ENCODE measurements at places on chromosomes 3 and 15. TPM values are rescaled to one million over a fixed set of nuclear protein-coding genes. Genes with fewer than 3 reads are reported as not detected.

Gene CALML4
- total RNA-seq: 12.2 TPM

Gene GOLIM4
- 3.1 TPM for total RNA-seq

Gene LCMT2
- total RNA-seq: 11.9 TPM

Gene MYNN
- 19.1 TPM for total RNA-seq

Gene LRRN1
- 1.4 TPM for total RNA-seq

Gene ESYT3
- total RNA-seq: 0.19 TPM

Gene TMEM42
- 17.2 TPM for total RNA-seq

Gene VIPR1
- 22.3 TPM for total RNA-seq

Gene UBA7
- total RNA-seq: 310 TPM

Gene PAQR5
- total RNA-seq: not detected

Gene SLC6A11
- total RNA-seq: not detected

Gene KCTD6
- total RNA-seq: 10.0 TPM

DNA sequence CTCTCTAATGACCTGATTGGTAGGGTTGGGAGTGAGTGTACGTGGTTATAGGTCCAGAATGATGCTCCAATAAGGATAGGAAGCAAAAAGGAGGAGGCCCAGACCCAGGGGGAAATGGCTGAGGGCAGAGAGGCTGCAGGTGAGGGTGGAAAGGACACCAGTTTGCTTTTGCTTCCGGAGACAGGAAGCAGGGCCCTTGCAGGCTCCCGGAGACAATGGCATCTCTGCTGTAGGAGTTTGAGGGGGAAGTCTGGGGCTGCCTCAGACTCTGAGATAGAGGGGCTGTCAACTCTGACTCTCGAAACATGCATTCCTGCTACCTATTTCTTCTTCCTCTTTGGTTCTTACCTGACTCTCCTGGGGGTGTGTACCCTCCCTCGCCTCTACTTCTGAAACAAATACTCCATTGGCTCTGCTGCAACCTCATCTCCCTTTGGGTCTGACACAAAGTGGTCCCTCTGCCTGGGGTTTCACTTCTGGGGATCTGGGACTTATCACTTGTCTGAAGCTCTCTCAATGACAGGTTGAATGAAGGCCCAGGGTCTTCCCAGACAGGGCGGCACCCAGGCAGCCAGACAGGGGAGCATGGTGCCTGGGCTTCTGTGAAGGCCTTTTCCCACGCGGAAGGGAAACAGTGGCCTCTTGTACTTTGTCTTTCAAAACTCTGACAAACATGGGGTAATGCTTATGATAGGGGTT, 61.5 kb downstream of the CHRD start:
- H3K27me3 ChIP-seq: peaks cover 6% of the 10 kb centered on the region
- no peak overlapping the region for H3K4me3 ChIP-seq
- peaks cover 3% of the 10 kb centered on the region for H3K4me1 ChIP-seq
- DNase-seq: no peak

GRCh38 chr15:22861161-22861560, 22.7 kb downstream of the NIPA2 start:
- no peak overlapping the region for H3K4me3 ChIP-seq
- H3K4me1 ChIP-seq: peaks cover 3% of the 10 kb centered on the region
- H3K27me3 ChIP-seq: no peaks in the 10 kb centered on the region
- H3K27ac ChIP-seq: no peak overlapping the region
- H3K36me3 ChIP-seq: peaks cover 52% of the 10 kb centered on the region

- no peaks in the 10 kb centered on the region for H3K4me1 ChIP-seq
- H3K4me3 ChIP-seq: no peak overlapping the region
- DNase-seq: no peak
- no peak overlapping the region for H3K27ac ChIP-seq
- H3K27me3 ChIP-seq: peaks cover 5% of the 10 kb centered on the region
- H3K36me3 ChIP-seq: no peaks in the 10 kb centered on the region
These were observed 91.8 kb upstream of the ALCAM start for GRCh38 chr3:105274958-105275357.

DNA sequence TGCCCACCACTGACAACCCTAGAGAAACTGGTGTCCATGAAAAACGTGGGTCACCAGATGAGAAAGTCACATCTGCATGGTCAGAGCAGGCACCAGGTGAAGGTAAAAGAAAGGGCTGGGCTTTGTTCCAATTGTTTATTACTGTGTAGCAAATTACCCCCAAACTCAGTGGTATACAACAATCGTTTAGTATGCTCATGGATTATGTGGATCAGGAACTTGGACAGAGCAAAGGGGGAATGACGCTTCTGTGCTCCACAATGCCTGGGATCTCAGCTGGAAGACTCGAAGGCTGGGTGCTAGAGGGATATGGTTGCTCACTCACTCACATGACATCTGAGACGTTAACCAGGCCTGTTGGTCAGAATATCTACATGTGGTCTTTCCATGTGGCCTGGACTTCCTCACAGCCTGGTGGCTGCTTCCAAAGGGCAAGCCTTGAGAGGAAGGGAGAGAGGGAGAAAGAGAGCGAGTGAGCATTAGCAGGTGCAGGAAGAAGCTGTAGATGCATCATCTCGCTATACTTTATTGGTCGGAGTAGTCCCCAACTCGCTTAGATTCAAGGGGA, 44.9 kb downstream of the LPP start:
- H3K4me1 ChIP-seq: peaks cover 16% of the 10 kb centered on the region
- H3K27me3 ChIP-seq: no peaks in the 10 kb centered on the region
- no peak for DNase-seq

DNA sequence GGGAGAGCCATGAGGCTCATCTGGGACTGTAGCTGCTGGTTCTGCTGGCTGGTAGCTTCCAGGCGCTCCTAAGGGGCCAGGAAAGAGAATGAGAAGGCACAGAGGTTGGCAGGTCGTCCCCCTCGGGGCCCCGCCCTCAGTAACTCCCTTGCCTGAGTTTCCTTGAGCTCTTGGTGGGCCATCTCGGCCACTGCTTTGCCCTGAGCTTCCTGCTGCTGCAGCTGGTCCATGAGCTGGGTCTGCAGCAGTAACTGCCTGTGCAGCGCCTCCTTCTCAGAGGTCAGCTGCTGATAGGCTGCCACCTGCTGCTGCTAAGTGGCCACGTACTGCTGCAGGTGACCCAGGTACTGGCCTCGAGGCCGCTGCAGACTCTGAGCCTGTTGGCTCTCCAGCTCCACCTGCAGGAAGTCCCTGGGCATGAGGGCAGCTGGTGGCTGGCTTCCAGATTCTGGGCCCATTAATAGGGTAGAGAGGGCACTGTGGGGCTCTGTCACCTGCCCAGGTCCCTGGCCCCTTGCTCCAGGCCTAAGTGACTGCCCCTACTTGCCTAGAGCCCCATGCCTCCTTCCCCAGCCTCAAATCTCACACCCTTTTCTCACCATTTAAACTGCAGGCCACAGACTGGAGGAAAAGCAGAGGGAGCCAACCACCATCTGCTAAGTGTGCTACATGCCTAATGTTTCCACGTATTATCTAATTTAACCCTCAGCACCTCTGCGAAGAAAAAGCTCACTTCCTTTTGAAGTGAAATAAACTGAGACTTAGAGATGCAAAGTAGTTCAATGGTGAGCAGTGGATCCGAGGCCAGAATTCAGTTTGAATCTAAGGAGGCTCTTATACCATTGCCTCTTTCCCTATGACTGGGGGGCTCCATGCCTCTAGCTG, 10.8 kb upstream of the VPS33B start:
- DNase-seq: peak; percentile 75
- H3K27ac ChIP-seq: no peak overlapping the region
- H3K4me3 ChIP-seq: no peak overlapping the region
- no peaks in the 10 kb centered on the region for H3K36me3 ChIP-seq
- H3K27me3 ChIP-seq: peaks cover 10% of the 10 kb centered on the region
- peaks cover 11% of the 10 kb centered on the region for H3K4me1 ChIP-seq

GRCh38 chr15:42707873-42708544, 28.9 kb downstream of the CDAN1 start:
- DNase-seq: no peak
- H3K4me1 ChIP-seq: peaks cover 2% of the 10 kb centered on the region
- H3K27ac ChIP-seq: no peak overlapping the region
- H3K36me3 ChIP-seq: no peaks in the 10 kb centered on the region
- H3K27me3 ChIP-seq: no peaks in the 10 kb centered on the region
- no peak overlapping the region for H3K4me3 ChIP-seq

- H3K4me3 ChIP-seq: no peak overlapping the region
- DNase-seq: no peak
- no peaks in the 10 kb centered on the region for H3K4me1 ChIP-seq
- peaks cover 21% of the 10 kb centered on the region for H3K27me3 ChIP-seq
- H3K27ac ChIP-seq: no peak overlapping the region
- H3K36me3 ChIP-seq: no peaks in the 10 kb centered on the region
These were observed 144.4 kb downstream of the MYLK start for GRCh38 chr3:123739754-123740153.

GRCh38 chr3:178841011-178841410, 230.6 kb downstream of the ZMAT3 start:
- H3K36me3 ChIP-seq: no peaks in the 10 kb centered on the region
- H3K27me3 ChIP-seq: no peaks in the 10 kb centered on the region
- H3K27ac ChIP-seq: no peak overlapping the region
- no peaks in the 10 kb centered on the region for H3K4me1 ChIP-seq

GRCh38 chr15:26867200-26868007, 542 bp downstream of the GABRA5 start:
- no peaks in the 10 kb centered on the region for H3K4me1 ChIP-seq
- no peak overlapping the region for H3K27ac ChIP-seq
- no peaks in the 10 kb centered on the region for H3K36me3 ChIP-seq

DNA sequence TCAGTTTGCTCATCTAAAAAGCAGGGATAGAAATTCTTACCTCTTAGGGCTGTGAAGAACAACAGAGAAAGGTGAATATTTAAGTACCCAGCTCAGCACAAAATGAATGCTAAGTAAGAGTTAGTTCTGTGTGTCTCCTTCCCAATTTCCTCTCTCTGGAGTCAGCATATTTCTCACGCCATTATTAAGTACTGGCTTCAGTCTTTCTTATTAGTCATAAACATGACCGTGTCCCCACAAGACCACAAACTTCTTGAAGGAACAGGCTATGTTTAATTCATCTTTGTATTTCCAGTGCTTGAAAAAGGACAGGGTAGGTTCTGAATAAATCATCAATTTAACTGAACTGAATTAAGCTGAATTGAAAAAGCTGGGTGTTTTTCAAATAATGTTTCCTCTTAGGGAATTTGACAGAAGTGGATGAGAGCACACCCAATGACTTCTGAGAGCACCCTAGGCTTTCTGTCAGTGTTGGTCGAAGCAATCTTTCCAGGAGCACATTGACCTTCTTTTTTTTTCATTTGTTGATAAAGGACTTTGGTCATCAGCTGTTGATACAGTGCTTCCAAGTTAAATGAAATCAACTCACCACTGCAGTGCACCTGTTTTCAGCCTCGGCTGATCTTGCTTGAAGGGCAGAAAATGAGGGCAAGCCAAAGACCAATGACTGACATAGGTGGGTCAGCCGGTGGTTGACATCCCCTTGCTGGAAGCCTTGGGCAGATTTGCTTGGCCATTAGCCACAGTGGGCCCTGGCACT, 324.6 kb downstream of the MFSD1 start:
- no peaks in the 10 kb centered on the region for H3K4me1 ChIP-seq
- peaks cover 4% of the 10 kb centered on the region for H3K27me3 ChIP-seq
- no peak overlapping the region for H3K27ac ChIP-seq
- H3K36me3 ChIP-seq: no peaks in the 10 kb centered on the region
- no peak overlapping the region for H3K4me3 ChIP-seq

DNA sequence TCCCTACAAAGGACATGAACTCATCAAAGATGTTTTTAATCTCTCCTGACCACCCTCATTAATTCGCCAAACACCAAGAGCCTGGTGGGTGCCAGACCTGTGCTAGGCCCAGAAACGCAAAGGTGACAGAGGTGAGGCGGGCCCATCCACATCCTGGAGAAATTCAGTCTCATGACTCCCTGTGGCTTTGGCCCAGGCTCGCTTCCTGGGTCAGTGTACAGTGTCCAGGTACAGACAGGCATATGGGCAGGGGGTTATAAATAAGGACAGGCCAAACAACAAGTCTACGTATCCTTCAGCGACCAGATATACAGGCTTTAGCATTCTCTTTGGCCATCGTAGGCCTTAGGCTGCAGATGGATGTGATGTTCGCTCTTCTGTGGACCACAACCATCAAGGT, 945 bp upstream of the PLA2G4F start:
- no peak overlapping the region for H3K27ac ChIP-seq
- H3K4me3 ChIP-seq: no peak overlapping the region
- DNase-seq: no peak
- H3K36me3 ChIP-seq: peaks cover 14% of the 10 kb centered on the region
- no peaks in the 10 kb centered on the region for H3K27me3 ChIP-seq
- peaks cover 4% of the 10 kb centered on the region for H3K4me1 ChIP-seq

DNA sequence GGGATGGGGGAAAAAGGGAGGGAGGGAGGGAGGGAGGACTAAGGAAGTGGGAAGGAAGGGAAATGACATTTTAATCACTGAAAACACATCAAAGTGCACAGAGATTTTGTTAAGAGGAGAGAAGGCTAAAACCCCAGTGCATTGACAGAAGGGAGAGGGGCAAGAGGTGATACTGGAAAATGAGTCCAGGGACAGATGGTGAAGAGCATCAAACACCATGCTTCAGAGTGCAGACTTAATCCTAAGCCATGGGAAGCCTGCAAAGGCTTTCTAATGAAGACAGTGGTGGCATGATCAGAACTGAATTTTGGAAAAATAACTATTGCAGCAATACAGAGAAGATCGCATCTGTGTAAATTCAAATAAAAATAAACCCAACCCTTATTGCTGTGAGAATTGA, 41.8 kb downstream of the HGD start:
- H3K27me3 ChIP-seq: no peaks in the 10 kb centered on the region
- no peak overlapping the region for H3K27ac ChIP-seq
- no peak for DNase-seq
- H3K36me3 ChIP-seq: peaks cover 4% of the 10 kb centered on the region
- H3K4me1 ChIP-seq: peaks cover 8% of the 10 kb centered on the region
- no peak overlapping the region for H3K4me3 ChIP-seq

- peak overlapping the region; percentile 5 for H3K27ac ChIP-seq
- peaks cover 13% of the 10 kb centered on the region for H3K4me1 ChIP-seq
- H3K27me3 ChIP-seq: peaks cover 5% of the 10 kb centered on the region
These were observed 337.2 kb downstream of the SATB1 start for GRCh38 chr3:18087988-18088387.

DNA sequence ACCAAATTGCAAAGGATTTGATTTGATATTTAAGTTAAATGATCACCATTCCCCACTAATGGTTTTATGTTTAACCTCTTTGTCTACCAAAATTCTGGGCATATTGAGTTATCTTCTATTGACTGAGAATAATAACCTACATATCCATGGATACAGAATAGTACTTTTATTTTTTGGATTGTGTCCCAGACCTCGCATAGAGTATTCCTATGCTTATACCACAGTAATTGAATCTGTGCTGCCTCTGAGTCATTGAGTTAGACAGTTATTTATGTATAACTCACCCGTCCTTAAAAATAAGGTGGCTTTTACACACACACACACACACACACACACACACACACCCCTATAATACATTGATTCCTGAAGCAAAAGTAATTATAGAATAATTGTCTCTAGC, 690.1 kb upstream of the BCHE start:
- no peaks in the 10 kb centered on the region for H3K36me3 ChIP-seq
- H3K4me1 ChIP-seq: no peaks in the 10 kb centered on the region
- H3K4me3 ChIP-seq: no peak overlapping the region
- H3K27me3 ChIP-seq: no peaks in the 10 kb centered on the region
- DNase-seq: no peak

Data from activated naive CD8-positive, alpha-beta T cell treated with anti-CD3 and anti-CD28 coated beads, Interleukin-2, amount 10 ng/mL, durations not matched to agents 7 days and 5 days (primary cell).